ENCODE measurements at places on chromosomes 4 and X. TPM values are rescaled to one million over a fixed set of nuclear protein-coding genes. Genes with fewer than 3 reads are reported as not detected.

DNA sequence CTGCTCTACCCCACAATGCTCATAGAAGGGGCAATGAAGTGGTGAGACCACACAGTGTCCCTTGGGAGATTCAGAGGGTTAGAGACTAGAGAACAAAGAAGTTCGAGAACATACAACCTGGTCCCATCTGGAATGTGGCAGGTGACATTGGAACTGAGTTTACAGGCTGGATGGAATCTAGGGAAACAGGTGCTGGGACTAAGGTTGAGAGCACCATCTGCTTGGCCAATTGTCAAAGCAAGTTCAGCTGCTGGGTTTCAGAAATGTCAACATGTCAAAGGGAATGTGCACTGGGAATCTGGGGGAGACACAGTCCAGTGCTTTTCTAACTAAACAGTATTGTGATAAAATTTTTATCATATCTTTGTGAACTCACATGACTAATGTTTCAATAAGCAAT lies 15.9 kb upstream of the FAM13A start:
- DNase-seq = no peak

- no peak for DNase-seq
Observed at GRCh38 chr4:147039976-147040575, 94.4 kb upstream of the TTC29 start.

Gene GATA1
- total RNA-seq = not detected

GRCh38 chr4:181692965-181693364 lies 550.2 kb upstream of the TENM3 start:
- DNase-seq = no peak

DNA sequence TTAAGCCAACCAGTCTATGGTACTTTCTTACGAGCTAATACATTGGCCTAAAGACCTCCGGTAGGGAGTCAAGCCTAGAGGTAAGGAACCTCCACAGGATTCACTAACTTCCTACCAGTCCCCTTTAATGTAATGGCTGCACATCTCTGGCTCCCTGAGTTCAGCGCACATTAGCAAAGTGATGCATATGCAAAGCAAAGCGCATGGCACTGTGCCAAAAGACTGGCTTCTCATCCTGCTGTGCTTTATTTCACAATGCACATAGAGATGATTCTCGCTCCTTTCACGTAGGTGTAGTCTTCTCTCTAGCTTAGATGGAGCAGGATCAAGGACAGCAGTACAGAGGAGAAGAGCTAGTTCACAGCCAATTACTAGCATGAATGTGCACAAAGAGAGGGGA lies 14.6 kb upstream of the CLTRN start:
- no peak for DNase-seq

Gene TMEM150C
- 0.36 TPM for total RNA-seq

Gene NEUROG2
- not detected for total RNA-seq

GRCh38 chr4:31071508-31072486 lies 351.6 kb downstream of the PCDH7 start:
- peak; percentile 15 for DNase-seq

GRCh38 chr4:13907255-13907751 lies 279.8 kb upstream of the BOD1L1 start:
- DNase-seq = peak; percentile 99

DNA sequence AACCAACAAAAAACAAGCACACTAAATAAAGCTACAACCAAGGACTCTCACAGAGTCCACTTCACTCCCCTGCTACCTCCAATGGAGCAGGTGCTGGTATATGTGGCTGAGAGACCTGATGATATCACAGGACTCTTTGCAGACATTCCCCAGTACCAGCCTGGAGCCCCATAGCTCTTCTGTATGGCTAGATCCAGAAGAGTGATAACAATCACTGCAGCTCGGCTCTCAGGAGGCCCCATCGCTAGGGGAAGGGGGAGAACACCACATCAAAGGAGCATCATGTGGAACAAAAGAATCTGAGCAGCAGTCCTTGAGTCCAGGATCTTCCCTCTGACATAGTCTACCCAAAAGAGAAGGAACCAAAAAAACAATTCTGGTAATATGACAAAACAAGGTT lies 237.1 kb upstream of the TLL1 start:
- no peak for DNase-seq

DNA sequence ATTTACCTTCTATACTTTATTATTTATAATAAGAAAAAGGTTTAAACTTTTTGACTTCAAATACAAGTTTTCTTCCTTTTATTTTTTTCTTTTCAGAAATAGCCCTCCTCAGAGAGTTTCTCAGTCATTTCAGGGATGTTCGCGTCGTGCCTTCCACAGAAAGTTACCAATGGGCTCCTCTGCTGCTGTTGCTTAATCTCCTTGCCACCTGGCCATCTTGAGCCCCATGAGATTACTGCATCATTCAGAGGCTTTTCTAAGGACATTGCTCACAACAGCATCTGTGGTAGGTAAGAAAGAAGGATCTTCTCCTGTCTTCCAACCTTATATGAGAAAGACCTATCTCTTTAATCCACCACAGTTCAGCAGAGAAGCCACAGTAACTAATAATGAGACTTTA lies 1361.9 kb upstream of the ADGRL3 start:
- no peak for DNase-seq

DNA sequence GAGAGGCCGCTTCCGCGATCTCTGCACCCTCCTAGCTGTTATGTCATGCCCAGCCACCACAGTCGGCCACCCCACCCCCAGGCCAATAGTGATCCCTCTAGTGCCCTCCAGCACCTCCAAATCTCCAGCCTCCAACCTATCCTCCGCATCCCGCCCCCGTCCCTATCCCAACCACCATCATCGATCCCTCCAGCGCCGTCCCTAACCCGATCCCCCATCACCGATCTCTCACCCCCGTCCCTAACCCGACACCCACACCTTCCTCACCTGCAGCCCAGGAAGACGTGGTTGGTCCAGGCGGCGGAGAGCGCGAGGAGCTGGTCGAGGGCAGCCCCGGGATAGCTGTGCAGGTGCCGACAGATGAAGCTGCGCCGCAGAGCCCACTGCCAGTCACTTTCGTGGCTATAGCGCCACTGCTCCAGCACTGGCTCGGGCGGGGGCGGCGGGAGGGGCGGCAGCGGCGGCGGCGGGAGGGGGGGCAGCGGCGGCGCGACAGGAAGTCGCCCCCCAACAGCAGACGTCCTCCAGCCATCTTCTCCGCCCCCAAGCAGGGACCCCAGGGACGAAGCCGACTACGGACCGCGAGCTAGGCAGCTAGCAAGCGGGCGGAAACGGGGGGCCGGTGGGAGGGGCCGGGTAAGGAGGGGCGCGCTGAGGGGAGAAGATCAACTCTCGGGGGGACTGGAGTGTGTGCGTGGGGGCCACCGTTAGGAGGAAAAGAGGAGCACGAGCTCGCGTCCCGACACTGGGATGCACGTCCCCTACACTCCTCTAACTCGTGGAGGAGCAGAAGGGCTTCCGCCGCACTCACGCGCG lies 552 bp downstream of the NKRF start:
- DNase-seq = no peak

Gene SULT1E1
- not detected for total RNA-seq

DNA sequence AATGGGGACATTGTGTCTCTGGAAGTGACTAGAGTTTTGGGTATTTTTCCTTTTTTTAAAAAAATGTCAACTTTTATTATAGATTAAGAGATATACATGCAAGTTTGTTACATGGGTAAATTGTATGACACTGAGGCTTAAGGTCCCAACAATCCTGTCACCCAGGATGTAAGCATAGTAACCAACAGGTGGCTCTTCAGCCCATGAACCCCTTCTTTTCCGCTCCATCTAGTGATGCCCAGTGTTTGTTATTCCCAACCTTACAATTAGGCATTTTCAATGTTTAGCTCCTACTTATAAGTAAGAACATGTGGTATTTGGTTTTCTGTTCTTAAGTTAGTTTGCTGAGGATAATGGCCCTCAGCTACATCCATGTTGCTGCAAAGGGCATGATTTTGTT lies 102.7 kb downstream of the GRID2 start:
- no peak for DNase-seq

Gene CXCR3
- not detected for total RNA-seq

DNA sequence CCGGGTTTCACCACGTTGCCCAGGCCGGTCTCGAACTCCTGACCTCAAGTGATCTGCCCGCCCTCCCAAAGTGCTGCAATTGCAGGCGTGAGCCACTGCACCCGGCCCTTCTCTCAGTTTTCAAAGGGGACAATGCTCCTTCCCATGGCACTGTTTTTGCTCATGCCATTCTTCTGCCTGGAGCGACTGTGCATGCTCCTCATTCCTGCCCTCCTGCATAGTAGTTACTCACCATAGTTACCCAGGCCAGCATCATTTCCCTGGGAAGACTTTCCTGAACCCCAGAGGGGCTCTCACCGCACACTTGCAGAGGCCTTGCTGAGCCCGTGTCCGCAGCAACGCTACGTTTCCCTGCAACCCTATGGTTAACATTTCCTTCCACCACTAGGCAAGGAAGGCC lies 3.3 kb upstream of the CXCL9 start:
- no peak for DNase-seq

GRCh38 chr4:27791640-27792039 lies 931.0 kb downstream of the STIM2 start:
- peak; percentile 22 for DNase-seq

- DNase-seq = no peak
Observed at GRCh38 chrX:109638158-109638557, 13.2 kb upstream of the KCNE5 start.

Gene ADH7
- not detected for total RNA-seq

DNA sequence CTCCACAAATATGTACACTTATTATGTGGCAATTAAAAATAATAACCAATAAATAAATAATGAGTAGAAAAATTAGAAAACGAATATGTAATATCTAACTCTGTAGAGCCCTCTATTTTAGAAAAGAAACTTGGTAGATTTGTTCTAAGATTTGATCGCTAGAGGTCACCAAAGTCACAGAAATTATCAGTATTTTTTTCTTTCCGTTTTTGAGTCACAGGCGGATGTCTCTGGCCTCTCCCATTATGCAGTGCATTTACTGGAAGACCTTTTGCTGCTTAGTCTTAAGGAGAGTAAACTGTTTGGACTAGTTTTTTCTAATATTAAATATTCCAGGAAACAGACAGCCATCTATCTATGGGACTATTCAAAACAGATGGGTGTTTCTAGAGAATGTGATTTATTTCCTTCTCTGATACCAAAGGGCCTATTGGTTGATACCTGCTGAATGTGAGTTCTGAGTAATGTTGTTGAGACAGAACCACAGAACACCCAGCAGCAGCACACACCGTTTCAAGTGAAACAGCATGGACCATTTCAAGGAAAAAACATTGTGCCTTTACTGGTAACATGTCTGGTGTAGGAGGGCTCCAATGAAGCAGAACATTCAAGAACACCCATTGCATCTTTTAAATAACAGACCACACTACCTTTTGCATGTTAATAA lies 34.0 kb upstream of the GYPA start:
- peak; percentile 59 for DNase-seq

- DNase-seq = peak; percentile 25
Observed at GRCh38 chr4:99868126-99868596, 26.1 kb downstream of the LAMTOR3 start.

Data from IMR-90 (cell line).